ENCODE measurements at places on chromosomes 13 and 19. TPM values are rescaled to one million over a fixed set of nuclear protein-coding genes. Genes with fewer than 3 reads are reported as not detected.

DNA sequence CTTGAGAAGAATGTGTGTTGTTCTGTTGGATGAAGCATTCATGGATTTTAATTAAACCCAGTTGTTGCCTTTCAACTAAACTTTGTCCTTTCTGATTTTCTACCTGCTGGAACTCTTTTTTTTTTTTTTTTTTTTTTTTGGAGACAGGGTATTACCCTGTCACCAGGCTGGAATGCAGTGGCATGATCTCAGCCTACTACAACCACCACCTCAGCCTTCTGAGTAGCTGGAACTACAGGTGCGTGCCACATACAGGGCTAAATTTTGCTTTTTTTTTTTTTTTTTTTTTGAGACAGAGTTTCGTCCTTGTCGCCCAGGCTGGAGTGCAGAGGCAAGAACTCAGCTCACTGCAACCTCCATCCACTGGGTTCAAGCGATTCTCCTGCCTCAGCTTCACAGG, 6.9 kb downstream of the ZNF791 start:
- DNase-seq = no peak

DNA sequence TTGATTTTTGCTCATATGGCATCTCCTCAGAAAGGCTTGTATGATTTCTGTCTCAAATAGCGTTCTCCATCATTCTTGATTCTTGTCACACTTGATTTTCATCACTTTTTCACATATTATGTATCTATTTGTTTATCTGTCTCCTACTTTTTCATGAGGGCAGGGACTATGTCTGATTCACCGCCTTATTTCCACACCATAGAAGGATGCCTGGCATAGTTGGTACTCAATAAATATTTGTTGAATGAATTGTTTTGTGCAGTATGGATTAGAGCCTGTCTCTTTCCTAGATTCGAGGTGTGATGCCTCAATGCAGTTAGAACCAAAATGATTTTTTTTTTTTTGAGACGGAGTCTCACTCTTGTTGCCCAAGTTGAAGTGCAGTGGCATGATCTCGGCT, 12.1 kb downstream of the SAE1 start:
- DNase-seq = no peak

DNA sequence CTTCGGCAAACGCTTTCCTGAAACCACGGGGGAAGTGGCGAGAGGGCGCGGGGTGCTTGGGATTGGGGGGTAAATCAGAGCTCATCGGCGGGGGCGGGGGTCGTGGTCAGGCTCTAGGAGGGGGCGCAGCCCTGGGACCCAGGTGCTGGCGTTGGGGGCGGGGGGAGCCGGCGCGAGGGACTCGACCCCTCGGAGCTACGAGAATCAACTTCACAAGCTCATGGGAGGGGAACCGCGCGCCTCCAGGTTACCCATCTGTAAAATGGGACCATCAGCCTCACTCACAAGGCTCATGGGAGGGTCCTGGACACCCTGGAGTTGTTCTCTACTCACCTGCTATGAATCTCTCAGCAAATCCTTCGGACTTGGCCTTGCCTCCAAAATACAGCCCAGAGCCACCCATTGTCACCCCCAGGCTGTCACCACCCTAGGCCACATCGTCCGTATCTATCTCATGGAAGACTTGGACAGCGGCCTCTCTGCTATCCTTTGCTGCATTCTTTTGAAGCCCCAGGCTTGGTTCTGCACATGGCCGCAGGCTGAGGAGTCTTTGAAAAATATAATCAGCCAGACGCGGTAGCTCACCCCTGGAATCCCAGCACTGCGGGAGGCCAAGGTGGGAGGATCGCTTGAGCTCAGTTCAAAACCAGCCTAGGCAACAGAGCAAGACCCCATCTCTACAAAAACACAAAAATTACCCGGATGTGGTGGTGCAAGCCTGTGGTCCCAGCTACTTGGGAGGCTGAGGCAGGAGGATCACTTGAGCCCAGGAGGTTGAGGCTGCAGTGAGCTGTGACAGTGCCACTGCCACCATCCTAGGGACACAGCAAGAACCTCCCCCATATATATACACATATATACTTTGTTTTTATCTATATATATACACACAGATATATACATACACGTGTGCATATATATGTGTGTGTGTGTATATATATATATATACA, 939 bp upstream of the RANBP3 start:
- no peak for DNase-seq

DNA sequence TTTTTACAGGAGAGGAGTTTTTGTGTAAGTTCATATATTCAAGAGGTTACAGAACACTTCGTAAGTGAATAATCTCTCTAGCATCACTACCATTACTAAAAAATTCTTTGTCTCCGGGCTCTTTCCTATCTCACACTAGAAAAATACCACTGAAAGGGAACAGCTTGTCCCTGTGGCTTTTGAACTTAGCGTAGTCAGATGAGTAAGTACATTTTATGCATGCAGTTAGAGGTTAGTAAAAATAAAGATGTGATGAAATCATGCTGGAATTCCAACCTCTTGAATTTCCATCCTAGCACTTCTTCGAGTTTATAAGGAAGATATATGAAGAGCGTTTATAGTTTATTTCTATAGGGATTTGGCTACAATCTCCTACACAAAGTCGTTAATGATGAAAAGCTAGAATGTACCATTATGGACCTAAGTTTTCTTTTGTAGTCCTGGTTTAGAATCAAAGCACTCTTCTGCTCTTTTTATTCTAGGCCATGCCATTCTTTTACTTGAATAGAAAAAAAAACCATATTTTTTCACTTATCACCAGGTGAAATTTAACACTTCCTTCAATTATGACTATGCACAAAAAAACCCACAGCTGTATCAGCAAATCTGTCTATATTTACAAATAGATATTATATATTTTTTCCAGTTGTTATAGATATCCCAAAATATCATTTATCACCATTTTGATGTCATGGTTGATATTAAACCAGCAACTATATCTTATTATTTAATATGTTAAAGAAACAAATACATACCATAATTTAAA, 139.9 kb upstream of the PCDH9 start:
- DNase-seq = no peak

GRCh38 chr13:73722120-73722519, 412.1 kb downstream of the KLF12 start:
- no peak for DNase-seq

- no peak for DNase-seq
Observed at GRCh38 chr13:97226788-97227627, 4.9 kb downstream of the MBNL2 start.

DNA sequence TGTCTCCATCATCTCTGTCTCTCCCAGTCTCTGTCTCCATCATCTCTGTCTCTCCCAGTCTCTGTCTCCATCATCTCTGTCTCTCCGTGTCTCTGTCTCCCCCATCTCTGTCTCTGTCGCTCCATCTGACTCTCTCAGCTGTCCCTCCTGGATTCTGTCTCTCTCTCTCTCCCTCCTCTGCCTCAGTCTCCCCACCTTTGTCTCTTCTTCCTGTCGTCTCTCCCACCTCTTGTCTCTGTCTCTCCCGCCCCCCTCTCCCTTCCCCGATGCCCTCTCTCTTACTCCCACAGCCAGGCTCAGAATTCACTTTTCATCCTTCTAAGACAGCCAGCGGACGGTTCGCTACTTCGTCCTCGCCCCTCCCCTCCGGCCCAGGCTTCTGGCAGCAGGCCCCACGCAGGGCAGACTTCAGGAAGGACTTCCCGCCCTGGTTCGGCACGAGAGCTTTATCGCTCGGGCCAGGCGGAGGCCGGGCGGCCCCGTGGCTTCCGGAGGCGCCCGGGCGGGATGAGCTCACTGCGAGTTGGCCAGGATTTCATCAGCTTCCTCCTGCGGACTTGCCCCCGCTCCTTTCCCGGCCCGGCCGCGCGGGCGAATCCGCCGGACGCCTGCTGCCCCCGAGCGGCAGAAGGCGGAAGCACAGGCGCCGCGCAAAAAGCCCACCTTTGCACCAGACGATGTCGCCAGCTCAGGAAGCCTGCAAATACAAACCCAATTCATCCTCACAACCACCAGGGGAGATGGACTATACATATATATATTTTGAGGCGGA, 12.4 kb upstream of the CCDC9 start:
- peak; percentile 98 for DNase-seq

- no peak for DNase-seq
Observed at GRCh38 chr19:55481794-55482155, 3.2 kb upstream of the NAT14 start.

DNA sequence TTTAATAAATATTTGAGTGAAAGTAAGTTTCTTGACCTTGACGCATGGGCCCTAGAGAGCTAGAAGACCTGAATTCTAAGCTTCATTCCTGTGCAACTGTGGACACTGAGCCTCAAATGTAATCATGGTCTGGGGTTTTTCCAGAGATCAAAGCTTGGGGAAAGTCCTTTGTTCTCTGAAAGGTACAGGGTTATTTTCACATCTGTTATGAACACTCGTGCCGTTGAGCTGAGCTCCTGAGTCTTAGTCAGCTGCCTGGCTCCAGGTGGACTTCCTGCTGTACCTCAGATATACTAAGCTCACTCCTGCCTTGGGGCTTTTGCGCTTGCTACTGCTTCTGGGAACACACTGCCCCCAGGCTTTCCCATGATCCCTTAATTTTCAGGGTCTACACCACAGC, 7.5 kb upstream of the ZBTB32 start:
- DNase-seq = no peak

Gene ERICH6B
- not detected for total RNA-seq

Gene IFNL1
- total RNA-seq = not detected

All from cardiac septum (tissue), 1 donor.